ENCODE measurements at places on chromosomes 13 and 19. TPM values are rescaled to one million over a fixed set of nuclear protein-coding genes. Genes with fewer than 3 reads are reported as not detected.

Gene CADM4
- total RNA-seq, result 4.4 TPM

Gene GAPDHS
- not detected for total RNA-seq

Gene CPB2
- total RNA-seq, result not detected

Gene OR7C1
- not detected for total RNA-seq

Gene ZNF93
- 0.69 TPM for total RNA-seq

Gene PSG2
- total RNA-seq, result not detected

Gene FFAR2
- total RNA-seq, result not detected

Gene GNA15
- total RNA-seq, result 1.9 TPM

Gene GPR183
- 0.97 TPM for total RNA-seq

Gene IRGC
- not detected for total RNA-seq

Gene PRTN3
- not detected for total RNA-seq

Gene SLC25A41
- total RNA-seq, result 0.60 TPM

Gene TEX26
- total RNA-seq, result not detected

Gene TUBB4A
- total RNA-seq, result 5.4 TPM

Gene HSD17B14
- 0.61 TPM for total RNA-seq

Gene ZNF180
- total RNA-seq, result 2.7 TPM

All from psoas muscle (tissue), 8 donors.